ENCODE measurements at places on chromosomes 12 and 14.
A peak's percentile ranks its signal among the peaks of the same experiment; 100 is the strongest.

GRCh38 chr14:103056322-103057027 is 874 bp downstream of the CDC42BPB start:
- peak overlapping the region; percentile 53 for H3K4me3 ChIP-seq
- peaks cover 6% of the 10 kb centered on the region for H3K4me1 ChIP-seq
- no peaks in the 10 kb centered on the region for H3K27me3 ChIP-seq
- no peaks in the 10 kb centered on the region for H3K36me3 ChIP-seq
- H3K27ac ChIP-seq = no peak overlapping the region

DNA sequence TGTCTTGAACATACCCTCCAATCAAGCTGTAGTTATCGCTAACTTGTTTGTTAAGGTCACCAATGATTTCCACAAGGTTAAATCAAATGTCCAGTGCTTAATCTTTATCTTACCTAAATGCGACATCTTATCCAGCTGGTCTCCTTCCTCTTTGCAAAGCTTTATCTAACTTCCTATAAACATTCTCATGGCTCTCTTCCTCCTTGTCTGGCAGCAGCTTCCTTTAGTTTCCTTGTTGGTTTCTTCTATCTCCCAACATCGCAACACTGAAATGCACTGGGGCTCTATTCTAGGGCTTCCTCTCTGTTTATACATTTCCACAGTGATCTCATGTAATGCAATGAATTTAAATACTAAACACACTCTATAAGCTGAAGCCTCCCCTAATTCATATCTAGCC is 28.7 kb downstream of the UBE2N start:
- H3K27ac ChIP-seq = no peak overlapping the region

DNA sequence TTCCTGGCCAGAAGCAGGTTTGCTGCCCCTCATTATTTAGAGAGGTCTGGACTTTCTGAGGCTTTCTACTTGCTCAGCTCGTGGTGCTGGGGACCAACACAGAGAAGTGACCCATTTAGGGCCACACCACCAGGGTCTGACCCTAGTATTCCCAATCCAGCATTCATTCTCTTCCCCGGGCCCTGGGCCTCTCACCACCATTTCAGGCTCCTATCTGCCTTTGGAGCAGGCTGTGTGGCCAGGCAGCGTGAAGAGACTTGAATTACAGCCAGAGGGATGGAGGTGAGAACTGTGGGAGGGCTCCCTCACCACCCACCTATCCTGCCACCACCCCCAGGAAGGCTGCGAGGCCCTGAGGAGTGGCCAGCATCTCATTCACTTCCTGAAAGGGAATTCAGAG is 24.6 kb downstream of the FAM222A start:
- no peak overlapping the region for H3K4me3 ChIP-seq
- no peaks in the 10 kb centered on the region for H3K27me3 ChIP-seq
- H3K36me3 ChIP-seq = no peaks in the 10 kb centered on the region
- H3K4me1 ChIP-seq = no peaks in the 10 kb centered on the region
- DNase-seq = no peak
- no peak overlapping the region for H3K27ac ChIP-seq

GRCh38 chr14:75724414-75725204 is 63.6 kb downstream of the TTLL5 start:
- H3K27me3 ChIP-seq = no peaks in the 10 kb centered on the region
- no peak overlapping the region for H3K27ac ChIP-seq
- no peaks in the 10 kb centered on the region for H3K4me1 ChIP-seq
- peaks cover 11% of the 10 kb centered on the region for H3K36me3 ChIP-seq
- H3K4me3 ChIP-seq = no peak overlapping the region

DNA sequence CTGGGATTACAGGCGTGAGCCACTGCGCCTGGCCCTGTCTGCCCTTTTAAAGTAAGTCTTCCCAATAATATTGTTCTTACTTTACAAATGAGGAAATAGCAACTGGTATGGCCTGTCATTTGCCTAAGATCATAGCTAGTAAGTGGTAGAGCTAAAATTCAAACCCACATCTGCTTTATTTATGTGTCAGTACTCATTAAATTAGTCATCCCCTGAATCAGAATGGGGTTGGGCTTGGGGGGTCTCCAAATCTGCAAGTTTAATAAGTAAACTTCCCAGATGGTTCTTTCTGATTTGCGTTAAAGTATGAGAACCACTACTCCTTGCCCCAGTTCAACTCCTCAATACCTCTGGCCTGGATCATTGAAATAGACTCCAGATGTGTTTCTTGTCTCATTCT is 96.2 kb downstream of the FAR2 start:
- no peaks in the 10 kb centered on the region for H3K4me1 ChIP-seq
- no peak overlapping the region for H3K27ac ChIP-seq
- no peak for DNase-seq
- no peaks in the 10 kb centered on the region for H3K36me3 ChIP-seq
- H3K4me3 ChIP-seq = no peak overlapping the region

DNA sequence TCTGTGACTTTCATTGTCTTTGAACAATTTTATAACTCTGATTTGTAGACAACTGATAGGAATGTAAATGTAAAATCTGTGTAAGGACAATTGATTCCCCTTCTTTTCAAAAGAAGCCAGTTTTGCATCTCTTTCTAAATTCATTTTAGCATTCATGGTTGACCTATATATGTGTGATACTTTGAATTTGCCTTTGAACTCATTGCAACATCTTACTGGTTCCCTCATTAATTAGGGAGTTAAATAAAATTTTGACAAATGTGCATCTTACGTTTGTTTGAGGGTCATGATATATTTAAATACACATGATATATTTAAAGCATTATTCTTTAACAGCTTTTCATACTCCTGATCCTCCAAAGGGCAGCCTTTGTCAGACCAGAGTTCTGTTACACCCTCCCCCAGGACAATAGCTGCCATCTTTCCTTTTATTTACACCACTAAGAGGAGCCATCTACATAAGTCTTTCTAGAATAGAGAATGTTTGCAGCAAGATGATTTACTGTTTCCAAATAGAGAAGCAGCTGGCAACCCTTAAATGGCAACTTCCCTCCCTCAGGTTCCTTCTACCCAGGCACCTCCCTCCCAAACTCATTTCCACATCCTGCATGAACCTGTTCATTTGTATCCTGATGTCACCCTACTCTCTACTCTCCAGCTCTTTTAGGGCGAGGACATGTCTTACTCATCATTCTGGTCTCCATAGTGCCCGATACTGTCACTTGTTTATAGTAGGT is 40.2 kb upstream of the APPL2 start:
- no peaks in the 10 kb centered on the region for H3K36me3 ChIP-seq
- no peak overlapping the region for H3K4me3 ChIP-seq
- H3K27me3 ChIP-seq = no peaks in the 10 kb centered on the region
- no peaks in the 10 kb centered on the region for H3K4me1 ChIP-seq

DNA sequence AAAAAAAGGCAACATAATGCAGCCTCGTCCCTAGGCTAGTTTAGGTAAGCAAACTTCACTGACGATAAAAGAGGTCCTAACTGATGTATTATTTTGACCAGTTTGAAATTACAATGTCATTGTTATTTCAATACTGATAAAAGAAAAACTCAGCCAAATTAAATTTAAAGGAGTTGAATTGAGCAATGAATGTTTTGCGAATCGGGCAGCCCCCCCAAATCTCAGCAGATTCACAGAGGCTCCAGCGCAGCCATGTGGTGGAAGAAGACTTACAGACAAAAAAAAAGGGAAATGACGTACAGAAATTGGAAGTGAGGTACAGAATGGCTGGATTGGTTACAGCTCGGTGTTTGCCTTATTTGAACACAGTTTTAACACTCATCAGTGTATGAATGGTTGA is 8.2 kb upstream of the LDHB start:
- no peak overlapping the region for H3K4me3 ChIP-seq
- no peaks in the 10 kb centered on the region for H3K27me3 ChIP-seq
- H3K4me1 ChIP-seq = no peaks in the 10 kb centered on the region
- no peak overlapping the region for H3K27ac ChIP-seq
- no peaks in the 10 kb centered on the region for H3K36me3 ChIP-seq

GRCh38 chr12:52984136-52984535 is 22.1 kb upstream of the EIF4B start:
- H3K4me3 ChIP-seq = no peak overlapping the region
- no peaks in the 10 kb centered on the region for H3K36me3 ChIP-seq
- no peak for DNase-seq
- no peak overlapping the region for H3K27ac ChIP-seq

- DNase-seq = no peak
- H3K27me3 ChIP-seq = no peaks in the 10 kb centered on the region
- H3K36me3 ChIP-seq = no peaks in the 10 kb centered on the region
- H3K27ac ChIP-seq = no peak overlapping the region
- peaks cover 18% of the 10 kb centered on the region for H3K4me1 ChIP-seq
- no peak overlapping the region for H3K4me3 ChIP-seq
These were observed 292.4 kb upstream of the PWP1 start for GRCh38 chr12:107393043-107393717.

DNA sequence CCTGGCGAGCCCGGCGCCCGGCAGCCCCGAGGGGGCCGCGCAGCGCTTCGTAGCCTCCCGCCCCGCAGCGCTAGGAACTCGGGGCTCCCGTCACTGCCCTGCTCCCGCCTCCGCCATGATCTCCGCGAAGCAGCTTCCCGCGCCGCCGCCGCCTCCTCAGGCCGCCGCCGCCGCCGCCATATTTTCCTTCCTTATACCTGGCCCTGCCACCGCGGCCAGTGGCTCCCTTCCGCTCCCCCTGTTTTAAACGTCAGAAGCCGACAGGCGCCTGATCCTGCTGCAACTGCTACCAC is 286 bp downstream of the PPP4R3A start:
- H3K36me3 ChIP-seq = no peaks in the 10 kb centered on the region
- peak overlapping the region; percentile 98 for H3K27ac ChIP-seq
- H3K4me3 ChIP-seq = peak overlapping the region; percentile 95
- H3K27me3 ChIP-seq = no peaks in the 10 kb centered on the region
- no peak for DNase-seq

DNA sequence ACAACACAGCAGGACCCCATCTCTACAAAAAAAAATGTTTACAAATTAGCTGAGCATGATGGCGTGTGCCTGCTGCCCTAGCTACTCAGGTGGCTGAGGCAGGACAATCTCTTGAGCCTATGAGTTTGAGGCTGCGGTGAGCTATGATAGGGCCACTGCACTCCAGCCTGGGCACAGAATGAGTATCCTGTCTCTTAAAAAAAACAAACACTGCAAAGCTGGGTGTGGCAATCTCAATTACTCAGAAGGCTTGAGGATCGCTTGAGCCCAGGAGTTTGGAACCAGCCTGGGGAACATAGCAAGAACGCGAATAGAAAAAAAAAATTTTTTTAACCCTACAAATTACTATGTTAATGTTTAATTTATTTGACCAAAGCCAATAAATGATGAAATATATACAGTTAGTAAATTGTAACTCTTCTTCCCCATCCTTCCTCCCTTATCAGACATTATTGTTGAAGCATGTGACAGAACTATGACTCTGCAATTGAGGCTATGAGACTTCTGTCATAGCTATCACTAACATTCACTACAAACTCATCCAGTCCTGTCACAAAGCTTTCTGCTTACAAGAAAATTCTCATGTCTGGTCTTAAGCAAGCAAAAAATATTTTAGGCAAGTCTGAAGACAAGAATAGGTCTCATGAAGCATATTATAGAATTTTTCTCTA is 9.8 kb downstream of the BTBD7 start:
- H3K4me1 ChIP-seq = no peaks in the 10 kb centered on the region
- H3K36me3 ChIP-seq = no peaks in the 10 kb centered on the region
- H3K27me3 ChIP-seq = no peaks in the 10 kb centered on the region
- H3K27ac ChIP-seq = no peak overlapping the region
- no peak for DNase-seq

- H3K27me3 ChIP-seq = no peaks in the 10 kb centered on the region
- no peak overlapping the region for H3K27ac ChIP-seq
- no peak overlapping the region for H3K4me3 ChIP-seq
- no peak for DNase-seq
- no peaks in the 10 kb centered on the region for H3K4me1 ChIP-seq
These were observed 30.3 kb upstream of the ESR2 start for GRCh38 chr14:64324461-64324860.

- H3K27me3 ChIP-seq = no peaks in the 10 kb centered on the region
- no peak for DNase-seq
- H3K4me1 ChIP-seq = no peaks in the 10 kb centered on the region
- peaks cover 61% of the 10 kb centered on the region for H3K36me3 ChIP-seq
- H3K27ac ChIP-seq = no peak overlapping the region
These were observed 68.9 kb upstream of the SAV1 start for GRCh38 chr14:50736932-50737419.

GRCh38 chr14:32934881-32935633 is 3.6 kb upstream of the NPAS3 start:
- H3K27me3 ChIP-seq = peaks cover 31% of the 10 kb centered on the region
- peaks cover 8% of the 10 kb centered on the region for H3K4me1 ChIP-seq
- no peaks in the 10 kb centered on the region for H3K36me3 ChIP-seq
- H3K27ac ChIP-seq = no peak overlapping the region

DNA sequence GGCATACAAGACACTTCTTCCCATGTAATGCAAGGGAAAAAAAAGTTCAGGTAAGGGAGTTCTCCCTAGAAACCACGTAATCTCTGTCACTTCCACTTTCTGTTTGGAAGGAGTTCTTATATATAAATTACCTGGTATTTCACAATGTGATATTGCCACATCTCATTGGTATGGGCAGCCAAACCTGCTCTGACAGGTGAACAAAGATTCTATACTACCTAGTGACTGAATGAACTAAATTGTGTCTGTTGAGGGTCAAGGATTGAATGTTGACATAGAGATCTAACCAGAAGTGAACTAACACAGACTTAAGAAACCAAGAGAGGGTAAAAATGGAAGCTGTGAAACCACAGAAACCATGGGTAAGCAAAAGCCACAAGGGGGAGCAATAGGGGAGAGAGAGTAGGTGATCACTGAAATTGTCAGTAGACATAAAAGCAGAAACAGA is 161.3 kb downstream of the RPL10L start:
- no peaks in the 10 kb centered on the region for H3K4me1 ChIP-seq
- H3K4me3 ChIP-seq = no peak overlapping the region
- H3K27me3 ChIP-seq = no peaks in the 10 kb centered on the region
- no peaks in the 10 kb centered on the region for H3K36me3 ChIP-seq
- no peak overlapping the region for H3K27ac ChIP-seq
- DNase-seq = no peak

DNA sequence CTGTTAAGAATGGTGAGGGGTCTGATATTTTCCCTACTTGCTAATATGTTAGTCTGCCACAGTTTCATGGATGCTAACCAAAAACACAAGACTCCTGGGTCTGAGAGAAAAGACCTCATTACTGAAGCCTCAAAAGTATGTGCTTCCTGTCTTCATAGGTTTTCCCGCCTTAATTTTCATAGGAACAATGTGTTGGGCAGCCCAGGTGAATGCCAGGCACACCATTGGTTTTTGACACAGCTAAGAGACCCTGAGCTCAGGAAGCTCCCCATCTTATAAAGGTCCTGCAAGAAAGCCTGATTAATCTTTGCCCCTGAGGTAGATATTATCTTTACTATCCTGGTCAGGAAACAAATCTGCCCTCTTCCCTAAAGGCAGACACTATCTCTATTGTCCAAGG is 464.1 kb downstream of the MDGA2 start:
- DNase-seq = no peak
- H3K27ac ChIP-seq = no peak overlapping the region
- H3K4me3 ChIP-seq = no peak overlapping the region
- no peaks in the 10 kb centered on the region for H3K36me3 ChIP-seq
- H3K4me1 ChIP-seq = no peaks in the 10 kb centered on the region

Data from effector memory CD4-positive, alpha-beta T cell (primary cell).